ENCODE measurements at places on chromosomes 11 and 22.

DNA sequence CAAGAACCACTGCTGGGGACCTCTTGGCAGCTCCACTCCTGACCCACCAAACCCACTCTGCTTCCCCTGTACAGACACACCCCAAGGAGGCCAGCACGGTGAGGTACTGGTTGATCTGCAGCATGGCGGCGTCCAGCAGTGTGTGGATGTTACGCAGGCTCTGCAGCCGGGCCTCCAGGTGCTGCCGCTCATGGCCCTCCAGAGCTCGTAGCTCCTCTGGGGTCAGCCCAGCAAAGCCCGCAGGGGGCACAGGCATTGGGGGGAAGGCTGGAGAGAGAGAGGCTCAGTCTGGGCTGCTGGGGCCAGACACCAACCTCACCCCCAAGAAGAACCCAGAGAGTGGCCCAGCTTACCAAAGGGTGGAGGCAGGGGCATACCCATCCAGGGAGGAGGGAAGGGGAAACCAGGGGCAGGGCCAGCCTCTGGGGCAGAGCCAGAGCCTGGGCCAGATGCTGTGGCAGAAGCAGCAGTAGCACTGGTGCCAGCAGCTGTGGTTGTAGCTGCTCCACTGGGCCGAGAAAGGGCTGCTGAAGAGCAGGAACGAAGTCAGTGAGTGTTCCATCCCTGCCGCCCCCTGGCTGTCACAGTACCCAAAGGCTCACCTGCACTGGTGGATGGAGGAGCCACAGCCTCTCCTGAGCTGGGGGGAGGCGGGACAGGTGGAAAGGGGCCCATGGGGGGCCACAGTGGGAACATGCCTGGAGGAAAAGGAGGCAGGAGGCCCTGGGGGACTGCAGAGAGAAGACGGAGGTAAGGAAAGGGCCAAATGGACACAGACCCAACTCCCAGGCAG, 4.5 kb downstream of the SYVN1 start:
- no peak for DNase-seq

DNA sequence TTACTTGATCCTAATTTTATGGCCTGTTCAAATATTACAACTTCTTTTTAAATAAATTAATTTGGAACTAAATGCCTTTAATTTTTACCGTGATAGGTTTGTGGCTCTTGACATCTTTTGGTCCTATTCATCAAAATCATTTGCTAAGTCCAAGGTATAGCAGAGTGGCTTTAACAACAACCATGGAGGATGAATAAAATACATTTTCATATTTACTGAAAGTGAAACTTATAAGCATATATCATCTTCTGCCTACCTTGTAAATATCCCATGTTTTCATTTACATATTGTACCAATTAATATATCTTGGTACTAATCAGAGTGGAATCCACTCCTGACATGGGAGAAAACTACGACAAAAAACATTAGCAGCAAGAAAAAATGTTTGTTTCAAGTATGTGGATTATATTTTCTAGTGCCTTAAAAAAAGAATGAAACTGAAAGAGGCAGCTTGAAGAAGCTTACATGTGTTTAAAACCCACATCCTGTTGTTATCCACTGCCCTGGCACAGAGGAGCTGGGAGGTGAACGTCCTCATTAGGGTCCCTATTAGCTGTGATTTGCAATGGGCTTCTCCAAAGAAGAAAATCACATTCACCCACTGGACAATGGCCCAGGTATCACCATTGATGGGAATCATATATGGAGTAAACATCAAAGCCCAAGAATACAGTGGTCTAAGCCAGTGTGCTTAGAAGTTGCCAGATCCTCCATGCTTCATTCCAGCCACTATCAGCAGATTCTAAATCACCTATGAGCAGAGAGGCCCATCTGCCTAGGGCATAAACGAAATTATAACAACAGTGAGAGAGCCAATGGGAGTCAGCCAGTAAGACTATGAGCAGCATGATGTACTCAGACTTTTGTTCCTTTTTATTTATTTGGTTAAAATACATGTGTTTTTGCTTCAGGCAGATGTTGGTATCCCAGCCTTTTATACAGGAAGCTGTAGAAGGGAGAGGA, 84.7 kb downstream of the MAML2 start:
- DNase-seq = no peak

- DNase-seq = no peak
These were observed 18.9 kb downstream of the CXCR5 start for GRCh38 chr11:118902336-118903203.

GRCh38 chr11:134275534-134276395, at the start of gene GLB1L3:
GLB1L3 (plus strand) TSS chr11:134276379; CDS start chr11:134276741, 362 bp downstream.
- peak; percentile 21 for DNase-seq

DNA sequence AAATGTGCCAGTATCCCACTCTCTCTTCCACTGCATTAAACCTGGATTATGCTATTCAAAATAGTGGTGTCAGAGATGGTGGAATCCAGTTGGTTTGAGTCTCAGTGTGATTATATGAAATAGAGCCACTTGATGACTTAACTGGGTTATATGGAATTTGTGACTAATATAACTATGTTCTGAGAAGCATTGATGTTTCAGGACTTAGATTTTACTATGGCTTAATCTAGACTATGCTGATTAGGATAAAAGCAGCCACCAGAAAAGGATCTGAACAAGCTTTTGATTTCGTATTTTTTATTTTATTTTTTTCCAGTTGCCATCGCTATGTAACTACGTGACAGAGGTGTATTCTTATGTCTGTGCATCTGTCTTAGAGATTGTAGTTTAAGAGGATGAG, 39.1 kb downstream of the MS4A6A start:
- DNase-seq = no peak

GRCh38 chr22:40651057-40651456, 14.5 kb upstream of the MRTFA start:
- DNase-seq = no peak

GRCh38 chr22:44807232-44807631, 54.9 kb downstream of the ARHGAP8 start:
- DNase-seq = no peak

- no peak for DNase-seq
These were observed 1.5 kb downstream of the PANX2 start for GRCh38 chr22:50171965-50172421.

DNA sequence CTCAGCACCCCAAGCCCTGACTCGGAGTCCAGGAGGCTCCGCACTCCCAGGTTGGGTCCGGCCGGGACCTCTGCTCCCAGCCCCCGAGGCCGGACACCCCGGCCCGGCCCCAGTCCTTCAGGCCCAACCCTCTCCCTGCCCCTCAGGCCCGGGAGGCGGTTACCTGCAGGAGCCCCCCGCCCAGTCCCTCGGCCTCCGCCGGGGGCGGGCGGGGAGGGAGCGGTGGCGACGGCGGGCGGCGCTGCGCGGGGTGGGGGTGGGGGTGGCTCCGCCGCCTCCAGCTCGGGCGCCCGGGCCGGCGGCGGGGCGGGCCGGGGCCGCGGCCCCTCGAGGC, 310 bp downstream of the TCF20 start:
- DNase-seq = peak; percentile 54

- no peak for DNase-seq
These were observed 38.6 kb downstream of the IGF2 start for GRCh38 chr11:2100361-2101170.

GRCh38 chr11:45075952-45076351, 70.5 kb upstream of the PRDM11 start:
- DNase-seq = no peak

DNA sequence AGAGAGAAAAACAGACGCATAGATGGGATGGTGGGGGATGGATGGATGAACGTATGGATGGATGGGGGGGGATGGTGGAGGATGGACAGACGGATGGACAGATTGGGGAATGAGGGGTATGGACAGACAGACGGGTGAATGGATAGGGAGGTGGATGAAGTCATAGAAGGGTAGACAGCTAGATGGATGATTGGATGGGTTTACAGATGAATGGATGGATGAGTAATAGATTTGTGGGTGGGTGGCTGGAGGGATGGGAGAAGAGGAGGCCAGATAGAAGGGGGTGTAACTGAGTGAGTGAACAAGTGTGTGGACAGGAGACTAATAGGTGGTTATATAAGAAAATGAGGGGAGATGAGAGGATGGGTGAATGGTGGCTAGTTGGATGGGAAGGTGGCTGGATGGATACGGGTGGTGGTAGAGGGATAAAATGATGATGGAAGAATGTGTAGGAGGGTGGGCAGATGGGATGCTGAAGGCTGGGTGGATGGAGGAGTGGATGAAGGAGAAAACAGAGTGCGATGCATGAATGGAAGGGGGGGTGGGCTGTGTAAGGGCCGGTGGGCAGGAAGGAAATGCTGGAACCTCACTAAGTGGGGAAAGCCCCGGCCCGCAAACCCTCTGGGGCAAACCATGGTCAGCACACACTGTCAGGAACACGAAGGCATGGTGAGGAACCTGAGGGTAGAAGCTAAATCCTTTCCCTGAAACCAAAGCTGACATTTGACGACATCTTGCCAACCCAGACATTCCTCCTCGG, 21.6 kb downstream of the ARVCF start:
- no peak for DNase-seq

DNA sequence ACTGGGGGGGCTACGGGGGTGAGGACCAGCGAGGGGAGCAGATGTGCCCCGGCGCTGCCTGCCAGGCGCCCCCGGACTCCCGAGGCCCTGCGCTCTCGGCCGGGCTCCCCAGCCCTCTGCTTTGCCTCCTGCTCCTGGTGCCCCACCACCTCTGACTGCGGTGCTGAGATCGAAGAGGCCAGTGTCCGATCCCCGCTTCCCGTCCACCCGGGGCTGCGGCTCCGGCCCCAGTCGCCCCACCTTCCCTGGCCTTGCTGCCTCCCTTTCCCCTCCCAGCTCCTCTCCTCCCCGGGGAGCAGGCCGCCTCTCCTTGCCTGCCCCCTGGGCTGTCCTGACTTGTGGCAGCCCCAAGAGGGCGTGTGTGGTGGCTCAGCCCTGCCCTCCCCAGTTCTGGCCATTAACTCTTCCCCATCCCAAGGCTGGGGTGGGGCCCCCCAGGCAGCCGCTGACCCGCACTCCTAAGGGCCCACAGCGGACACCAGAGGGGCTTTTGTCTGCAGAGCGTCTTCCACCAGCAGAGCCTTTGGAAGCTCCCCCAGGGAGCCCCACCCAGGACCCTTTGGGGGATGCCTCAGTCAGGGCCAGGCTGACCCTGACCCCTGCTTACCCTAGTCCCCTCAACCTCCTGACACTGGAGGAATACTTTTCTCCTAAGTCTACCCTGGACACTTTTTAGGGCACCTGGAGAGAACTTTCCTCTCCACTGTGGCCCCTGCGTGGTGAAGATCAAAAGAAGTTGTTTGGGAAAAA, 16.6 kb downstream of the RTN4RL2 start:
- DNase-seq = peak; percentile 18

GRCh38 chr11:47495011-47495855, 46.3 kb upstream of the RAPSN start:
- DNase-seq = no peak

DNA sequence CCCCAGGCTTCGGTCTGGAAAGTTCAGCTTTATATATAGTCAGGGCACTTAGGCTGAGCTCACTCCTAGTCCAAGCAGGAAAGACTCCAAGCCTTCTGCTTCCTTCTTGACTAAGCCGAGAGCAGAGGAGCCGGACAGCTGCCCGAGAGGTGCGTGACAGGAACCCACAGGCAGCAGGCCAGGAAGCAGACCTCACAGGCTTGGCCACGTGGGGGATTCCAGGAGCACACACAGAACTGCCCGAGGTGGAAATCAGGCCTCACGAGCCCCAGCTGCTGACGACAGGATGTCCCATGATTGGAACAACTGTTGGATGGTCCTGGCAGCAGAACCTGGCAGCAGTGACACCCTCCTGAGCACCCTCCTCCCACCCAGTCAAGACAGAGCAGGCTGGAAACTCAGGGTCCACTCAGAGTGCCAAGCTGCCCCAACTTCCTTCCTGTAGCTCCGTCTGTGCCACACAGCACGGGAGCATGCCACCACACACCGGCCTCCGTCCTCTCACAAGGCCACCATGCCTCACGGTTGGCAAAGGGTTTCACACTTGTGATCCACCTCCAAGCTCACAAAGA, 5.4 kb downstream of the PLA2G6 start:
- no peak for DNase-seq

GRCh38 chr22:45890351-45890635, 86.7 kb downstream of the WNT7B start:
- DNase-seq = no peak

- DNase-seq = no peak
These were observed 13.6 kb upstream of the APOL5 start for GRCh38 chr22:35703861-35704584.

DNA sequence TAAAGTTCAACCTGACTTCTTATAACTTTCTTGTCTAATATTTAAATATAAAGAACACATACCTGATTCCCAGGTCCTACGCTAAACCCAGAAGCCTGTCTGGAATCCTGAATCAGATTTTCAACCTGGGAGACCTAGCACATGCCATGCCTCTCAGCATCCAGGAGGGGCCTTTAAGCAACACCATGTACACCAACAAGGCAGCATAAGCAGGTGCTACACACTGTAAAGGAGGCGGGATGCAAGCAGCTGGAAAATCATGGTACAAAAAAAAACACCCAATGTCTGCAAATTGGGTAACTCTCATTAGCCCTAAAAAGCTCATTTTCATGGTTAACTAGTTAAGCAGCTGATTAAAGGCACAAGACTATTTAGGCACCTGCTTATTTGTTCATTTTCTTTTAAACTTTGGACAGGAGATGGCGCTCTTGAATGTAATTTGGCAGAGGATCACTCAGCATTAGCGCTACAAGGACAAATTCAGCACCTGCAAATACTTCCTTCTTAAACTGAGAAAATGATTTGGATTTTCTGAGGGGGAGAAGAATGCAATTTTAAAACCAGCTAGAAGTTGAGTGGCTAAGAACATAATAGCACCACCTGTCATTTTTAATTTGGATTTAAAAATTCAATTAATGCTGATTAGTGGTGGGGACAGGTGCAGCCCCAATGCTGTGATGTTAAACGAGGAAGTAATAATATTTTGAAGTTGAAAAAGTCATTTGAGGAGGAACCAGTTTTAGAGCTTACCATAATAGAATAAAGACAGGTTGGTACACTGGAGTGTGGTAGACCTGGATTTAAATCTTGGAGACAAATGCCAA, 104.0 kb downstream of the FAR1 start:
- peak; percentile 72 for DNase-seq

DNA sequence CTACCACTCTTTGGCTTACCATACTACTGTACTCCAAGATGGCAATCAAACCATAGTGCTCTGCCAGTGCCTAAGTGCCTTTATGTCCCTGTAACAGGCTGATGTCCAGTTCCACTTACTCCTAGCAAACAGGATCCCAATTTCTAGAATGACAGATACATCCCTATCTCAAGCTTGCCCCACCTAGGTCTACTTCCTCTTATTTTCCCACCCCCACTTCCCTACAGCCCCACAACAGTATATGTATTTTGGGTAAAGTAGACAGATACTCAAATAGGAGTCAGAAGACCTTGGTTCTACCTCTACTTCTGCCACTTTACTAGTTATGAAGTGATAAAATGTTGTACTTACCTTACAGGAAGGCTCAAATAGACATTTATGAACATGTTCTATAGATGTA, 24.1 kb downstream of the SIK3 start:
- no peak for DNase-seq

GRCh38 chr22:45672564-45673481, 1.2 kb downstream of the ATXN10 start:
- no peak for DNase-seq

GRCh38 chr11:78039391-78039918, 16.4 kb upstream of the KCTD14 start:
- DNase-seq = no peak

Data from NCI-H82 (cell line).